ENCODE measurements at places on chromosomes 5 and 9.

DNA sequence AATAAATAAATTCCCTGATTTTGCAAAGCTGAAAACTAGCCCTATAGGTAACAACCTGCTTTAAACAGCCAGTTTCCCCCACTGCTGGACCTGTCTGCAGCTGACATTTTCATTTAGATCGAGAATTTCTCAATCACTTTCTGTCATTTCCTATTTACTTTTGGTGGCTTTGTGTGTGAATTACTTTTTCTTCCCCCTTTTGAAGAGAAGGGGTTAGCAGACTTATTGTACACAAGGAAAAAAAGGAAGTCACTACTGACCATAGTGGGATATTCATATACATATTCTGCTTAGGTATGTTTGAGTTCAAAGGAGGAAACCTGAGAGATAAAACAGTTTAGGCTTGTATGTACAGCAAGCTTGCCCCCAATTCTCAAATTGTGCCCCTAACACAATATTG, 27.0 kb upstream of the IFNB1 start:
- DNase-seq: no peak

GRCh38 chr5:132639706-132640130, 18.3 kb upstream of the IL13 start:
- DNase-seq: no peak

- DNase-seq: no peak
Measured at GRCh38 chr9:89920951-89921350, 316.1 kb downstream of the GADD45G start.

DNA sequence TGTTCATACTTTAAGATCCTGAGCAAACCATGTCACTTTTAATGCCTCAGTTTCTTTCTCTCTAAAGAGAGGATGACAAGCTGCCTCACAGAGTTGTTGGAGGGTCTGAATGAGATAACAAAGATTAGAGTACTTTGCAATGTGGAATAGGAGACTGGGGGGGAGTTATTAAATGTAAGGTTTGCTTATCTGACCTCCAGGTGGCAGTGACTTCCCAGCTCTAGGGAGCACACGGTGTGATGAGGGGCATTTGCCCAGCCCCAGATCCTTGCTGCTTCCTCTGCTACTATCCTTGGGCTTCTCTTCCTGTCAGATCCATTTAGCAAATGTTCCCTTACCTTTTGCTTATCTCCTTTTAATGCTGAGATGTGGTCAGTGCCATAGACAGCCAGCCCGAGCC, 30.7 kb downstream of the ENHO start:
- no peak for DNase-seq

DNA sequence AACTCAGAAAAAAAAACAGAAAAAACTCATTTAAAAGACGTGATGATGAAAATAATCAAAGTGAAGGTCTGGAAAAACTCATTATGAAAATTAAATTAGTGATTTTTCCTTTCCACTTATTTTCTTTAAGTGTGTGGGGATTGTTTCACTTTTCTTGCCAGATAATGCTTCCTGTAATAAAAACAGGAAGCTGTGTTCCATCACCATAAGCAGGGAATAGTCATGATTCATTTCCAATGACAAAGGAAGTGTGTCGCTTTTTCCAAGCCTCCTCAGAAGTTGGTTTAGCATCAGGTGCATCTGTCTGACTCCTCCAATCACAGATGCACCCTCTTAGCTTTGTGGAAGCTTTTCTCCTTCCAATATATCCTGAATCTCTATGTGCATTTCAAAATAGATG, 2068.7 kb downstream of the MAT2B start:
- DNase-seq: no peak

- DNase-seq: no peak
Measured at GRCh38 chr5:58924306-58924705, 341.4 kb downstream of the RAB3C start.

GRCh38 chr5:67214036-67214435, 17.4 kb upstream of the CD180 start:
- DNase-seq: no peak

Data from stimulated activated CD8-positive, alpha-beta memory T cell treated with anti-CD3 and anti-CD28 coated beads, Interleukin-4, amount 100 ng/mL, for 4 hours (primary cell).